Activated CD8-positive, alpha-beta memory T cell treated with anti-CD3 and anti-CD28 coated beads, Interleukin-2, amount 10 ng/mL, durations not matched to agents 7 days and 5 days (primary cell): ENCODE measurements at places on chromosomes 16 and 17. TPM values are rescaled to one million over a fixed set of nuclear protein-coding genes. Genes with fewer than 3 reads are reported as not detected.

GRCh38 chr16:12794486-12795387 is 8.9 kb downstream of the CPPED1 start:
- H3K4me1 ChIP-seq, result peaks cover 4% of the 10 kb centered on the region
- no peak overlapping the region for H3K4me3 ChIP-seq
- H3K27me3 ChIP-seq, result no peaks in the 10 kb centered on the region
- H3K36me3 ChIP-seq, result peaks cover 41% of the 10 kb centered on the region
- H3K27ac ChIP-seq, result no peak overlapping the region

Gene RAB26
- 0.68 TPM for total RNA-seq

DNA sequence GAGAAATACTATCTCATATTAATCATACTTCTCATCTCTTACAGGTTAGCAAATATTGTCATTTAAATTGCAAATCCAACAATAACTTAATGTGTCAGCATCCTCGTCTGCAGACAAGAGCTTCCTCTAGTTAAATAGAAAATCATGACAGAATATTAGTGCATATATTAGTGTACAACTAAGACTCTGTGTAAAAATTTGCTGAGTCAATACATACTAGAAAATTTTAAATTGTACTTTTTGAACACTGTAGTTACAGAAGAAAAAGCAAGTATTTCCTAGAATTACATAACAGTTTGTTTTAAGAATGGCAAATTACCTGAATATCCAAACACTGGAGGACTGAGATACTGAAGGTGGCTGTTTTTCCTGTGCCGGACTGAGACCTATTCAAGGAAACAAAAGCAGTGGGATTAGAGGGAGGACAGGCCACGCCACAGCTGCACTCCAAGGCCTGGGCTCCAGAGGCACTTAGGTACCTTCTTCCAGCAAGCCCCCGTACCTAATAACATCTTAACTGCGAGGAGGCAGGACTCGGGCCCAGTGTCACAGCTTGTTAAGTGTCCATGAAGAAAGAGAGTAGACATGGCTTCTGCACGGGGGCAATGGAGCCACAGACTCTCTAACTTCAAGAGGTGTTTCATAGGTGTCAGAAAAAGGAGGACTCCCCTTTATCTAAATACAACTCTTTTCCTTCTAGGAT is 5.3 kb downstream of the EIF4A3 start:
- H3K36me3 ChIP-seq, result peaks cover 70% of the 10 kb centered on the region
- H3K4me3 ChIP-seq, result no peak overlapping the region
- H3K4me1 ChIP-seq, result peaks cover 31% of the 10 kb centered on the region
- no peaks in the 10 kb centered on the region for H3K27me3 ChIP-seq
- no peak overlapping the region for H3K27ac ChIP-seq
- no peak for DNase-seq

DNA sequence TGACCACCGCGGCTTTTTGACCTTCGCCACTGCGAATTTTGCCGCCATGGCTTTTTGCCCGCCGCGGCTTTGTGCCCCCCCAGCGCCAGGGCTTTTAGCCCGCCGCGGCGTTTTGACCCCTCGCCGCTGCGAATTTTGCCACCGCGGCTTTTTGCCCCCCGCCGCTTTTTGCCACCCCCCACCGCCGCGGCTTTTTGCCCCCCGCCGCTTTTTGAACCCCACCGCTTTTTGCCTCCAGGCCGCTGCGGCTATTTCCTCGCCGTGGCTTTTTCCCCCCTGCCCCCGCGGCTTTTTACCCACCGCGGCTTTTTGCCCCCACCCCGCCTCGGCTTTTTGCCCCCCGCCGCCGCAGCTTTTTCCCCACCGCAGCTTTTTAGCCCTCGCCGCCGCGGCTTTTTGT is 134.8 kb upstream of the TP53TG3C start:
- no peaks in the 10 kb centered on the region for H3K27me3 ChIP-seq
- no peak overlapping the region for H3K4me3 ChIP-seq
- DNase-seq, result no peak
- no peaks in the 10 kb centered on the region for H3K36me3 ChIP-seq
- no peak overlapping the region for H3K27ac ChIP-seq
- no peaks in the 10 kb centered on the region for H3K4me1 ChIP-seq

- H3K4me3 ChIP-seq, result no peak overlapping the region
- H3K27ac ChIP-seq, result no peak overlapping the region
- peaks cover 30% of the 10 kb centered on the region for H3K27me3 ChIP-seq
- peaks cover 4% of the 10 kb centered on the region for H3K4me1 ChIP-seq
These were observed 6.7 kb downstream of the SPACA3 start for GRCh38 chr17:32998111-32998886.

GRCh38 chr17:7579834-7580603 is 581 bp downstream of the CD68 start:
- H3K27ac ChIP-seq, result peak overlapping the region; percentile 92
- peak; percentile 69 for DNase-seq
- no peaks in the 10 kb centered on the region for H3K27me3 ChIP-seq
- H3K4me1 ChIP-seq, result peaks cover 84% of the 10 kb centered on the region
- H3K4me3 ChIP-seq, result peak overlapping the region; percentile 71

- H3K36me3 ChIP-seq, result no peaks in the 10 kb centered on the region
- no peak for DNase-seq
- H3K4me1 ChIP-seq, result peaks cover 17% of the 10 kb centered on the region
- no peak overlapping the region for H3K4me3 ChIP-seq
These were observed 17.6 kb downstream of the C16orf74 start for GRCh38 chr16:85733155-85733838.

DNA sequence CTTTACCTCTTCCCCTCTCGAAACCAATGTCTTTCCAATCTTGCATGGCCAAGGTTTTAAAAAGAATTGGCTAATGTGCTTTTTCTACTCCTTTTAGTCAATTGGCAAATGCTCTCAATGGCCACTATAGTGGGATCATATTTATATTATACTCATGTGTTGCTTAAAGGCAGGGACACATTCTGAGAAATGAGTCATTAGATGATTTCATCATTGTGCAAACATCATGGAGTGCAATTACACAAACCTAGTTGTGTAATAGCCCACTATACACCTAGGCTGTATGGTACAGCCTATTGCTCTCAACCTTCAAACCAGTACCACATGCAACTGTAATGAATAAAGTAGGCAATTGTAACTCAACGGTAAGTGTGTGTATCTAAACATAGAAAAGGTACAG is 180.9 kb downstream of the HS3ST3A1 start:
- H3K27ac ChIP-seq, result no peak overlapping the region
- H3K4me3 ChIP-seq, result no peak overlapping the region
- no peaks in the 10 kb centered on the region for H3K4me1 ChIP-seq
- H3K27me3 ChIP-seq, result no peaks in the 10 kb centered on the region
- H3K36me3 ChIP-seq, result no peaks in the 10 kb centered on the region

DNA sequence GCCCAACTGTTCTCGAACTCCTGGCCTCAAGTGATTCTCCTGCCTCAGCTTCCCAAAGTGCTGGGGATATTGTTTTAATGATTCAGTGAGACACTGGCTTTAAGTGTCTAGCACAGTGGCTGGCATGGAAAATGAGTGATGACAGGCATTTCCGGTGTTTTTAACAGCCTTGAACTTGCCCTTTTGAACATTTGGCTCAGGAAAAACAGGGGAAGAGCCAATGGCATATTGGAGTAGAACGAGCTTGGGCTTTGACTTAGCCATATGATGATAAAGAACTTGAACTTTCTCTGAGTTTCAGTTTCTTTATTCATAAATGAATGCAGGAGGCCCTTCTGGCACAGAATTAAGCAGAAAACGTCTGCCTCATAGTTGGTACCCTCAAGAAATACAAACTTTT is 145.0 kb upstream of the HS3ST4 start:
- H3K27me3 ChIP-seq, result no peaks in the 10 kb centered on the region
- H3K4me3 ChIP-seq, result no peak overlapping the region
- H3K27ac ChIP-seq, result no peak overlapping the region
- no peaks in the 10 kb centered on the region for H3K36me3 ChIP-seq
- no peaks in the 10 kb centered on the region for H3K4me1 ChIP-seq

DNA sequence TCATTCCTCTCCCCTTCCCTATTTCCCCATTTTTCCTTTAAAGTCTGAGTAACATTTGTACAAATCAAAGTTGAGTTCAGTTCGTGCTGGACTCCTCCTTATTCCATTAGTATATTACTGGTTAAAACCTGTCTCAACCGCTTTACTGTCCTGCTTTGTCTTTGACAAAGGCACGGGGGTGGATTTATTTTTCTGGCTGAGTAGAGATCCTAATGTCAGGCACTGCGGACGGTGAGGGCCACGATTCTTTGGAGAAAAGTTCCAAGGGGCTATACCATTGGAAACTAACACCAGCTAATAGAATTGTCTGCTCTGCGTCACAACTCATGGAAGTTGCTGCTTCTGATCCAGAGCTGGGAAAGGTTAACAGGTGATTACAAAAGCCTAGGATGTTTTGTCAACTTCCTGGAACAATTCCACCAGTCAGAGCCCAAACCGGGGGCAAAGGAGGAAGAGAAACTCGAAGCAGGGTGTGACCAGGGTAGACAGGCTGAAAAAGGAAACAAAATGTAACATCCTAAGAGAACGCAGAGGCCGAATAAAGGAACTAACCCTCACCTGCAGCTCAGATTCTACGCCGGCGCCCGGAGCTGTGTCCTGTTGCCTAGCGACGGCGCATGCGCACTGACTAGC is 12.4 kb downstream of the TAT start:
- peak overlapping the region; percentile 79 for H3K4me3 ChIP-seq
- H3K27me3 ChIP-seq, result peaks cover 9% of the 10 kb centered on the region
- peak overlapping the region; percentile 93 for H3K27ac ChIP-seq
- peaks cover 18% of the 10 kb centered on the region for H3K4me1 ChIP-seq
- H3K36me3 ChIP-seq, result peaks cover 2% of the 10 kb centered on the region

DNA sequence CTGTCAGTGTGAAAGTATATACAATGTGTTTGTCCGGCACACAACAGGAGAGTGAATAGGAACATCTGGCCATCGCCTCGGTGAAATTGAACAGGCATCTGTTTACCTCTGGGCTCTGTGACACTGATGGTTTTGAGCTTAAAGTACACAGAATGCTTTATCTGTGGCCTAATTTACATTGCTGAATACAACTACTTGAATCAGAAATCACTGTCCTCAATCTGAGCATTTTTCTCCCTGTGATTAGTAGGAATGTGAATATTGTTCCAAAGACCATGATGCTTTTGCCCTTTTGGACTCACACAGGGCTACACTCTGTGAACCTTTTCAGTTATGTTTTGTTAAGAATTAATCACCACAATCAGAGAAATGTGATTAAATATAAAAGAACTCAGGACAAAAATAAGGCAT is 323.0 kb upstream of the TBX2 start:
- DNase-seq, result no peak
- H3K27me3 ChIP-seq, result no peaks in the 10 kb centered on the region
- H3K27ac ChIP-seq, result no peak overlapping the region
- H3K36me3 ChIP-seq, result peaks cover 2% of the 10 kb centered on the region
- peaks cover 8% of the 10 kb centered on the region for H3K4me1 ChIP-seq

GRCh38 chr17:62827746-62828485 is 19.8 kb upstream of the MARCHF10 start:
- no peak overlapping the region for H3K4me3 ChIP-seq
- H3K36me3 ChIP-seq, result no peaks in the 10 kb centered on the region
- H3K4me1 ChIP-seq, result no peaks in the 10 kb centered on the region
- peaks cover 11% of the 10 kb centered on the region for H3K27me3 ChIP-seq

DNA sequence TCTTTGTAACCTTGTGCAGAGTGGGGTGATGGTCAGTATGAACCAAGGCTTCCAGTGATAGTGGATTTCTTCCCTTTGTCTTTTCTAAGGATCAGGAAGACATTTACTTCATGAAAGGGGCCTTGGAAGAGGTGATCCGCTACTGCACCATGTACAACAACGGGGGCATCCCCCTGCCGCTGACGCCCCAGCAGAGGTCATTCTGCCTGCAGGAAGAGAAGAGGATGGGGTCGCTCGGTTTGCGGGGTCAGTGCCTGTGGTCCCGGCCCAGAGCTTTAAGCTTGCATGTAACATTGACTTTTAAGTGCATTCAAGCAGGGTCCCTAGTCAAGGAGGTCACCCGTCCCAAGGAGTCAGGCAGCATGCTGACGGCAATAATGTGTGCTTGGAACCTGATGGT is 56.0 kb downstream of the MEAK7 start:
- DNase-seq, result no peak
- H3K4me3 ChIP-seq, result no peak overlapping the region
- H3K4me1 ChIP-seq, result no peaks in the 10 kb centered on the region

Gene RABEP2
- total RNA-seq, result 19.1 TPM

Gene NRN1L
- 0.99 TPM for total RNA-seq

DNA sequence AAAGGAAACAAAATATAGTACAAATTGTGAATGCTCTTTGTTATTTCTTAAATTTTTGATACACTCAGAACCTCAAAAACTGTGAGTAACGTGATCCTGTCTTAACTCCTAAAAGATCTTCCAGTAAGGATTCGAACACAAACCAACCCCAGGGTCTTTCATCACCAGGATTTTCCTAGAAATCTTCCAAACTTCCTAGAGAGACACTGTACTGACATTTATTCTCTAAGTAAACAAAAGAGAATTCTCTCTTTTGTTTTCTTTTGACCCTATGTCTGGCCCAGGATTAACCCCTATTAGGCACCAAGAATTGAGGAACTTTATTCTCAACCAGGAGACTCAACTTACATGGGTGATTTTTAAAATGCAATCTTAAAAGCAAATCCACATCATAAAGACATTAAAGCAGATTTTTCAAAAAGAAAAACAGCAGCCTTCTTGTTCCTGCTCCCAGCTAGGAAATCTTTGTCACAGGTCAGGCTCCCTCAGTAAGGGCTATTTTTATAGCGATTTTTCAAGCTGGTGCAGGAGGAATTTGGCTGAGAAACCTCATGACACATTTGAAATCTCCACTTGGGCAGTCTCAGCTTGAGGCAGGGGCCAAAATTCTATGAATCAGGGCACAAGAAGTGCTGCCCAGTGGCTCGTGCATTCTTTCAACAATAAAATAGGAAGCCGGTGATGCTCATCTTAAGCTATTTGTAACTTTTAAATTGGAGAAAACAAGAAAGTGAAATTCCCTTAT is 6.2 kb upstream of the SMG1 start:
- peaks cover under 1% of the 10 kb centered on the region for H3K36me3 ChIP-seq
- no peak overlapping the region for H3K4me3 ChIP-seq
- H3K4me1 ChIP-seq, result peaks cover 10% of the 10 kb centered on the region

DNA sequence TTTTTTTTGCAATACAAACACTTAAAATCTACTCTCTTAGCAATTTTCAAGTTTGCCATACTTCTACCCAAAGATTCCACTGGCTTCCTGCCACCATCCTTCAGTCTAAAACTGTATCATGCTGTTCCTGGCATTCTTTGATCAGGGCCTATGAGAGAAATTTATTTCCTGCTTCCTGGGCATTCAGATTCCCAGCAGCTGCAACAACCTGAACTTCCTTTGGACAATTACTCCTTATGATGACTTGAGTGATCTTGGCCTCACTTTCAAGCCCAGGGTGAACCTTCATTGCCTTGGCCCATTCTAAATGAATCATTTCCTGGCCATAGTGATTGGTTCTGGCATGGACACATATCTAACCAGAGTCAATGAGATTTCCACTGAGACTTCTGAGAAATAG is 18.0 kb upstream of the MON1B start:
- H3K4me1 ChIP-seq, result no peaks in the 10 kb centered on the region
- no peak for DNase-seq
- H3K27ac ChIP-seq, result no peak overlapping the region
- H3K36me3 ChIP-seq, result no peaks in the 10 kb centered on the region
- H3K4me3 ChIP-seq, result no peak overlapping the region

GRCh38 chr17:44122816-44123355 is 555 bp downstream of the HDAC5 start:
- H3K27ac ChIP-seq, result peak overlapping the region; percentile 76
- H3K4me1 ChIP-seq, result peaks cover 18% of the 10 kb centered on the region
- H3K27me3 ChIP-seq, result no peaks in the 10 kb centered on the region
- peak overlapping the region; percentile 91 for H3K4me3 ChIP-seq
- DNase-seq, result peak; percentile 57
